ENCODE measurements at places on chromosomes 2 and 18. TPM values are rescaled to one million over a fixed set of nuclear protein-coding genes. Genes with fewer than 3 reads are reported as not detected.

DNA sequence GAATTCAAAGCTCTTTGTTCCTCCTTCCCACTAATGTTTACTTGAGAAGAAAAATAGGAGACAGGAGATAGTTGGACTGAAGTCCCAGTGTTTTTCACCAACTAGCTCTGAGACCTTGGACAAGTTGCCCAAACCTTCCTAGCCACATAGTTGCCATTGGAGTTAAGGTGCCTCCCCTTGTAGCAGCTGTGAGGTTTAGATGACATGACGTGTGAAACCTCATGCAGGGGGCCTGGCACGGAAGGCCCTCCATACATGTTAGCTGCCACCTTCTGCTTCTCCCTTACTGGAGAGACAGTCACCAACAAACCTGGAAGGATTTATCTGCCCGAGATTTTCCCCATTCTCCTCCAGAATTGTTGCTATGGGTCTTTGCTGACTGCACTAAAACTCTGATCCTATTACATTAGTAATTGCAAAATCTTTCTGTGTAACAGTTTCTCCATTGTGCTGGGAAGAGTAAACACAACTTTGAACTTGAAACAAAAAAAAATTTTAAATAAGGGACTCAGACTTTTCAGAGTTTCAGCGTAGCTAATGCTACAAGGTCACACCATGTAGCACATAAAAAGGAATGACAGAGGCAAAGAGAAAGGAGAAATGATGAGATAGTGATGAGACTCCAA, 23.8 kb upstream of the CABYR start:
- peaks cover 11% of the 10 kb centered on the region for H3K4me1 ChIP-seq
- H3K36me3 ChIP-seq: no peaks in the 10 kb centered on the region
- no peaks in the 10 kb centered on the region for H3K27me3 ChIP-seq

DNA sequence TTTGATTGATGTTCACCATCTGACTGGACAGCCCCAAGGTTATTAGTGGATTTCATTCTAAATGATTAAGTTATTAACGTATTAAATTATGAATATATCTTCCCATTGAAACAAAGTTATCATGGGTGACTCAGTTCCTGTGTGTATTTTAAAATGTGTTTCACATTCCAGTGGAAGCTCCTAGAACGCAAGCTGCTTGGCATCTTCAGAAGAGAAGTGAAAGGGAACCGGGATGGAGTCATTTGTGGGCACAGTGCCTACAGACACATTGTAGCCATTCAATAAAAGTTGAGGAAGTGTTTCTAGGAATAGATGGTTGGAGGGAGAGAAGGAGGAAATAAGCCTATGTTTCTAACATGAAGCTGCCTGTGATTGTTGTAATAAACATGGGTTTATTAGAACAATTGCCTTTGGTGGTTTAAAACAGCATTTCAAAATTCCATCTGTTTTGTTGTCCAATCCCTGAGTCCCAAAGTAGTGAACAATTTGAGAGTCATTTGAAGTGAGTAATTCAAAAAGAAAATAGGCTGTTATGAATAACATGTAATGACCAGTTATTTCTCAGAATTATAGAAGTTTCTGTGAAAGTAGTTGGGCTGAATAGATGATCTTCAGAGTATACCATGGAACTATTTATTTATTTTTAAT, 143.5 kb downstream of the PKP4 start:
- peaks cover 10% of the 10 kb centered on the region for H3K4me1 ChIP-seq
- H3K36me3 ChIP-seq: no peaks in the 10 kb centered on the region
- no peak for DNase-seq
- no peak overlapping the region for H3K27ac ChIP-seq
- no peak overlapping the region for H3K4me3 ChIP-seq
- no peaks in the 10 kb centered on the region for H3K27me3 ChIP-seq

GRCh38 chr18:63257453-63257852, 62.1 kb downstream of the BCL2 start:
- H3K27me3 ChIP-seq: no peaks in the 10 kb centered on the region
- peaks cover 28% of the 10 kb centered on the region for H3K4me1 ChIP-seq
- no peak for DNase-seq
- H3K36me3 ChIP-seq: no peaks in the 10 kb centered on the region
- H3K27ac ChIP-seq: no peak overlapping the region

The RGPD3 gene
- not detected for total RNA-seq

The KIAA2012 gene
- total RNA-seq: not detected

DNA sequence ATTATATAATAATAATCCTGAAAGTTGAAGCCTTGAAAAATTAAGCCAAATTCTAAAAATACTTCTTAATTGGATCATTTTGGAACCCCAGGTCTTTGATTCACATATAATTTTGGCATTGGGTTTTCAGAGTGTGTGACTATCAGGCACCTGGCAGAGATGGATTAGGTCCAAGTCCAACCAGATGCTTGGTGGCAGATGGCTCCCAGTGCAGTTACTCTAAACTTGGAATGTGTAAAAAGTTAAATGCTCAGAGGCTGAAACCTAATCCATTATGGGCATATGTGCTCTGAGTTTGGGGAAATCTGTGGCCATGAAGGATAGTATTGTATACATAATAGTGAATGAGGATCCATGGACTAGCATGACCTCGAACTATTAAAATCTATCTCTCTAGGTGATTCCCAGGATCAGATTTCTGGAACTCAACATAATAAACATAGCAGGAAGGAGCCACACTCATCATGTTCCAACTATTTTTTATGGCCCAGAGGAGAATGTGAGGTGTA, 333.0 kb downstream of the RPRM start:
- H3K4me1 ChIP-seq: no peaks in the 10 kb centered on the region
- no peak overlapping the region for H3K27ac ChIP-seq
- H3K4me3 ChIP-seq: no peak overlapping the region
- no peaks in the 10 kb centered on the region for H3K36me3 ChIP-seq
- no peaks in the 10 kb centered on the region for H3K27me3 ChIP-seq

GRCh38 chr18:59481436-59481835, 122.4 kb upstream of the LMAN1 start:
- H3K27ac ChIP-seq: no peak overlapping the region
- peaks cover 6% of the 10 kb centered on the region for H3K4me1 ChIP-seq
- no peaks in the 10 kb centered on the region for H3K36me3 ChIP-seq
- H3K27me3 ChIP-seq: no peaks in the 10 kb centered on the region
- H3K4me3 ChIP-seq: no peak overlapping the region

- H3K27ac ChIP-seq: no peak overlapping the region
- no peaks in the 10 kb centered on the region for H3K27me3 ChIP-seq
- no peaks in the 10 kb centered on the region for H3K36me3 ChIP-seq
- peak; percentile 72 for DNase-seq
- H3K4me3 ChIP-seq: no peak overlapping the region
These were observed 155.8 kb downstream of the PTGR3 start for GRCh38 chr18:75053028-75053629.

- no peaks in the 10 kb centered on the region for H3K36me3 ChIP-seq
- H3K4me3 ChIP-seq: no peak overlapping the region
- H3K27ac ChIP-seq: no peak overlapping the region
- peaks cover 19% of the 10 kb centered on the region for H3K27me3 ChIP-seq
- H3K4me1 ChIP-seq: peaks cover 6% of the 10 kb centered on the region
- DNase-seq: no peak
These were observed 5.4 kb upstream of the CDCA7 start for GRCh38 chr2:173349287-173349686.

GRCh38 chr2:98701230-98701629, 29.7 kb downstream of the MGAT4A start:
- H3K36me3 ChIP-seq: no peaks in the 10 kb centered on the region
- H3K27ac ChIP-seq: peak overlapping the region; percentile 6
- H3K4me1 ChIP-seq: peaks cover 27% of the 10 kb centered on the region
- no peak overlapping the region for H3K4me3 ChIP-seq

GRCh38 chr18:34661464-34662087, 48.5 kb upstream of the DTNA start:
- no peaks in the 10 kb centered on the region for H3K4me1 ChIP-seq
- no peaks in the 10 kb centered on the region for H3K27me3 ChIP-seq
- no peaks in the 10 kb centered on the region for H3K36me3 ChIP-seq
- DNase-seq: no peak

The PTGR3 gene
- 30.4 TPM for total RNA-seq

The CCDC121 gene
- total RNA-seq: 3.0 TPM

DNA sequence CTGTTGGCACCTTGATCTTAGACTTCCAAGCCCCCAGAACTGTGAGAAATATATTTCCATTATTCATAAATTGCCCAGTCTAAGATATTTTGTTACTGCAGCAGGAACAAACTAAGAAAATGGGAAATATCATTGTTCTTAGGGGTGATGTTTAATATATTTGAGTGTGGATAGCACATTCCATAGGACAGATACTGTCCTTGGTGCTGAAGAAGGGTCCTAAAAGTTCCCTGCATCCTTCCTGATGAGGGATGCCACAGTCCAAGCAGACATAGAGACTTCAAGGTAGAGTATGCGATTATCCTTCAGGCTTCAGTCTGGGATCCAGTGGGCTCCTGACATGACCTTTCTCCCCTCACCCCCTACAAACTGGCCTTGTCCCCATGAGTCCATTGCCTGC, 689.0 kb downstream of the TDRD15 start:
- H3K4me3 ChIP-seq: no peak overlapping the region
- no peaks in the 10 kb centered on the region for H3K27me3 ChIP-seq
- no peaks in the 10 kb centered on the region for H3K4me1 ChIP-seq
- H3K36me3 ChIP-seq: no peaks in the 10 kb centered on the region

The GPR45 gene
- not detected for total RNA-seq

The ELOA2 gene
- total RNA-seq: not detected

DNA sequence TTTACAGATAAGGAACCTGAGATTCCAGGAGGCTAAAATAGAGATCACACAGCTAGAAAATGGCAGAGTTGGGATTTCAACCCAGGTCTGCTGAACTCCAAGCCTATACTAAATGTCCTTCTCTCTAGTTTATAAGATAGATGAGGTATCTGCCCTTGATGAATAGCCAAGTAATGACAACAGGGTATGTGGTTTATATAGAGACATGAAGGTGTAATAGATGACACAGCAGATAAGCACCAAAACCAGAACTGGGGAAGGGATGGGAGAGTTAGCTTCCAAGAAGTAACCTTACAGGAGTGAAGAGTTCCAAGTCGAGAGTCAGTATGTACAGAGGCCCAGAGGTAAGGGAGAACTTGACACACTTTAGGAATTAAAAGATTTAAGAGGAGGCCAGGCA, 104.7 kb upstream of the UBXN4 start:
- no peaks in the 10 kb centered on the region for H3K27me3 ChIP-seq
- H3K27ac ChIP-seq: no peak overlapping the region
- no peaks in the 10 kb centered on the region for H3K36me3 ChIP-seq
- no peak overlapping the region for H3K4me3 ChIP-seq

The PPIL3 gene
- 26.0 TPM for total RNA-seq

- no peaks in the 10 kb centered on the region for H3K27me3 ChIP-seq
- no peaks in the 10 kb centered on the region for H3K36me3 ChIP-seq
- no peak for DNase-seq
These were observed 23.0 kb upstream of the ACKR3 start for GRCh38 chr2:236546561-236547002.

DNA sequence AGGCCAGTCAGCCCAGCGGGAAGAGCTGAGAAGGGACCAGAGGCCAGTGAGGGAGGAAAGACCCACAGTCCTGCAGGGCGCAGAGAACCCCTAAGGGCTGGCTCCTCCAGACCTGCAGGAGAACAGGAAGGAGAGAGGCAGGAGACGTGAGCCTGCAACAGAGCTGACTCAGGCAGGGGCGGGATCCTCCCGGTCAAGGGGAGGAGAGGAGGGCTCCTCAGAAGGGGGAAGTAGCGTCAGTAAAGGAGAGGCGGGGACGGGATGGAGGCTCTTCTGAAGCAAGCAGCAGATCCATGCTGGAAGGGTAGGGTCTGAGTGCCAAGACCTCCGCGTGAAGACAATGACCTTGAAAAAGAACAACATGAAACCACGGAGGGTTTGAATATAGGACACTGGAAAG, 50.8 kb downstream of the TRABD2A start:
- H3K27me3 ChIP-seq: no peaks in the 10 kb centered on the region
- H3K4me3 ChIP-seq: no peak overlapping the region
- no peak overlapping the region for H3K27ac ChIP-seq

- DNase-seq: no peak
- H3K27me3 ChIP-seq: no peaks in the 10 kb centered on the region
- no peaks in the 10 kb centered on the region for H3K4me1 ChIP-seq
- no peak overlapping the region for H3K4me3 ChIP-seq
These were observed 11.2 kb downstream of the SCG2 start for GRCh38 chr2:223590964-223591363.

DNA sequence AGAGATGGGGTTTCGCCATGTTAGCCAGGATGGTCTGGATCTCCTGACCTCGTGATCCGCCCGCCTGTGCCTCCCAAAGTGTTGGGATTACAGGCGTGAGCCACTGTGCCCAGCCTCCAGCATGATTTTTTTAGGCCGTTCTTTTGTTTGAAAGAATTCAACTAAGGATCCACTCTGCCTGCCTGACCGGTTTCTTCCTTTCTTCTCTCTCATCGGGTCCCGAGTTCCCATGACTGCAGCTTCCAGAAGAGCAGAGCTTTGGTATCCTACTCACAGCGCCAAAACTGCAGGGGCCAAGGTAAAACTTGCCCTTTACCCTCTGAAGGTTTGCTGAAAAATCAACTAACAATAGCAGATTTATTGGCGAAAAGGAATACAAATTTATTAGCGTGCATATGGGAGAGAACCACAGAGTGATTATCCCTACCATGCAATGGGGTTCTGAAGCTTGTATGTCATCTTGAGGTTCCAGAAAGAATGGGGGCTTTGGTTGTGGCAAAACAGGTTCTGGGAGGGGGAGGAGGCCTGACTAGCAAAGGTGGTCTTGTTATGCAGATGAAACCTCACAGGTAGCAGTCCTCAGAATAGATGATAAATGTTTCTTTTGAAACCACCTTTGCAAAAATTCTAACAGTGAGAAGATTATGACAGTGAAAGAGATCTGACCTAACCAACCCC, 87.0 kb upstream of the MSH6 start:
- no peak overlapping the region for H3K27ac ChIP-seq
- H3K4me1 ChIP-seq: no peaks in the 10 kb centered on the region
- H3K4me3 ChIP-seq: no peak overlapping the region
- no peaks in the 10 kb centered on the region for H3K27me3 ChIP-seq
- DNase-seq: no peak
- no peaks in the 10 kb centered on the region for H3K36me3 ChIP-seq

GRCh38 chr18:44425161-44425560, 255.5 kb upstream of the SETBP1 start:
- H3K36me3 ChIP-seq: no peaks in the 10 kb centered on the region
- DNase-seq: peak; percentile 5
- H3K4me3 ChIP-seq: no peak overlapping the region
- H3K27me3 ChIP-seq: no peaks in the 10 kb centered on the region

The COL6A3 gene
- total RNA-seq: 868 TPM

The LYG2 gene
- not detected for total RNA-seq

The GRHL1 gene
- total RNA-seq: 4.7 TPM

GRCh38 chr2:236395067-236395466, 130.9 kb upstream of the ASB18 start:
- no peak overlapping the region for H3K27ac ChIP-seq
- H3K4me3 ChIP-seq: no peak overlapping the region
- no peaks in the 10 kb centered on the region for H3K36me3 ChIP-seq
- H3K27me3 ChIP-seq: no peaks in the 10 kb centered on the region

The FOXD4L1 gene
- total RNA-seq: 0.17 TPM

The CLASP1 gene
- 42.9 TPM for total RNA-seq

The LDLRAD4 gene
- total RNA-seq: 22.6 TPM

DNA sequence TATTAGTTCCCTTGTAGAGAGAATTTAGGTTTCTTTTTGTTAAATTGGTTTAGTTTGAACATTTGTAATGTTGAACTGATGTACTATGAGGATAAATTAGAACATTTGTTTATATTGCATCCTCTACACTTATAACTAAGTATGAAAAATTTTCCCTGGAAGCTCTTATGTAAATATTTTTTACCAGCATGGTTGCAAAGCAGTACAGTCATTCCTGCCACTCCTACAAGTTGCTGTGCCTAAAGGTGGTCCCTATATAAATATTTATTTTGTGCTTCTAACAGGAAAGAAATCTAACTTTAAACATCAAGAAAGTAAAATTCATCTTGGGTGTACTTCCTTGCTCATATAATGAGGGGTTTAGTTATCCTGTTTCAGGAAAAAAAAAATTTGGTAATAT, 14.2 kb downstream of the TWSG1 start:
- H3K27me3 ChIP-seq: no peaks in the 10 kb centered on the region
- no peak overlapping the region for H3K27ac ChIP-seq
- DNase-seq: no peak

Data from left lung (tissue), 14 donors.